Kidney (tissue), 22 donors: ENCODE measurements at places on chromosomes 16 and 17. TPM values are rescaled to one million over a fixed set of nuclear protein-coding genes. Genes with fewer than 3 reads are reported as not detected.
A peak's percentile ranks its signal among the peaks of the same experiment; 100 is the strongest.

The ASB16 gene
- total RNA-seq = 0.25 TPM

- DNase-seq = no peak
Observed at GRCh38 chr17:82350182-82351030, 8.6 kb upstream of the TEX19 start.

The TCAP gene
- 1.5 TPM for total RNA-seq

DNA sequence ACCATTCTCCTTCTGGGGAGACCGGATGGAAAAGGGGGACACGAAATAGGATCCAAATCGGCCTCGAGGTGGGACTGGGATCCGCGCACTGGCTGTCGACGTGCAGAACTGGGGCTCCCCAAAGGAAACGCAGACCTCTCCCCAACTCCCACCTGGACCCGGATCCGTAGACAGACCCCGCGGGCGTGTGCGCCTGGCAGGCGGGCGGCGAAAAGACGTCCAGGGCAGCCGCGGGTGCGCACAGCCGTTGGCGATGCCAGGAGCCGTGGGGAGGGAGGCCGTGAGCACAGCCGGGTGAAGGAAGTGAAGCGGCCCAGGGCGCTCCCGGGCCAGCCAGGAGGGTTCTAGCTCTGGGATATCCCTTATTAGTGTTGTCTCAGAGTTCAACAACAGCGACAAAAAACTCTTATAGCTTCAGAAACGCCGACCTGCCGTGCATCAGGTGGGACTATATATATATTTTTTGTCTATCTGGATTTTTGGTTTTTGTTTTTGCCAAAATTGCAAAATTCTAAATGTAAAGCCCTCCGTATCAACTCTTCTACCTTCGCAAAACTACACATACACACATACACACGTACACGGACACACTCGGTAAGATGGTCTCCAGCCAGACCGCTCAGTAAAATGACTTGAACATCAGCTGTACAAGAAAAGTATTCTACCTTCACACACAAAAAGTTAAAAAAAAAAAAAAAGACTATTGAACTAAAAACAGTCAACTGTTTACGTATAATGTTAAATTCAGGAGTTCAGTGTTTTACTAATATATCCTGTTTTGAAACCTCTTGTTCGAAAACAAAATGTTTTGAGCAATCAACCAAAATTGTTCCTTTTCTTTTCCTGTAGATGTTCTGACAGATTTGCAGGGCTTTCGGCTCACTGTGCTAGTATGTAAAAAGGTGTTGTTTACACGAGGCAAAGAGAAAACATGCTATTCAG, 5.2 kb upstream of the AATF start:
- peak; percentile 29 for DNase-seq

- no peak for DNase-seq
Observed at GRCh38 chr16:23374721-23375510, 72.8 kb downstream of the SCNN1B start.

DNA sequence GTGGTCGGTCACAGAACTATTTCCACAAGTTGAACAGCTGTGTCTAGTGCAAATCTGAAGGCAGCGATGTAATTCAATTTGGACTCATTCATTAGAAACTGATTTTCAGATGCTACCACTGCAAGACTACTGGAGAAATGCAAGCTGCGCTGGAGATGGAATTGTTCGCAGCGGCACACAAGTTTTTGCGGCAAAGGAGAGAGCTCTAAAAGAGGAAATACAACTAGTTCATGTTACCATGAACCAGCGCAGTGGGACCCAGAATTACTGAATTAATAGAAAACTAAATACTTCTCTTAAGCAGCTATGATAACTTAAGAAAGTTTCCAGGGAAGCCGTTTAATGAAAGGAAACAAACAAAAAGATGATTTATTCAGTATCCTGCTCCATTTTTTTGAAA, 1.9 kb downstream of the CREBBP start:
- DNase-seq = no peak

- no peak for DNase-seq
Observed at GRCh38 chr16:677316-678190, 2.1 kb downstream of the RHBDL1 start.

DNA sequence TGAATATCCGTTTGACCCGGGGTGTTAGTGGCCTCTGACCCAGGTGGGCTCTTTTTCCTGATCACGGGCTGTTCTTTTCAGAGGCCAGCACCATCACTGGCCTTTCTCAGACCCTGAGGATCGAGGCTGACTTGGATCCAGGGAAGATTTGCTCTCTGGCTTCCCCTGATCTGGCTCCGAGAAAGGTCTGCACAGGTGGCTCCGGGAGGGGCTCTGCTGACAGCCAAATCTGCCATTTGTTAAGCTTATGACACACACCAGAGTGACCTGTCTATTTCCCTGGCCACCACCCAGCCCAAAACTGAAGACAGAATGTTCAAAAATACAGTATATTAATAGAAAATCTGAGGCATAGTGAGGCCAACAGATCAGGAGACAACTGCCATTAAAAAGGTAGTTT, 221.8 kb upstream of the TNRC6C start:
- DNase-seq = no peak

GRCh38 chr16:48613061-48613957, 3.3 kb upstream of the N4BP1 start:
- DNase-seq = peak; percentile 51

The GNG13 gene
- total RNA-seq = not detected

The PNMT gene
- total RNA-seq = 8.2 TPM

The CD7 gene
- 9.2 TPM for total RNA-seq

GRCh38 chr17:78359321-78359996, 418 bp downstream of the SOCS3 start:
- DNase-seq = peak; percentile 59

The GCGR gene
- total RNA-seq = 9.3 TPM

GRCh38 chr17:19750835-19751234, 2.7 kb upstream of the ALDH3A1 start:
- DNase-seq = no peak

The CEP295NL gene
- 3.6 TPM for total RNA-seq

The CBFA2T3 gene
- total RNA-seq = 8.0 TPM

- no peak for DNase-seq
Observed at GRCh38 chr17:64339516-64340490, 50.9 kb downstream of the PECAM1 start.

DNA sequence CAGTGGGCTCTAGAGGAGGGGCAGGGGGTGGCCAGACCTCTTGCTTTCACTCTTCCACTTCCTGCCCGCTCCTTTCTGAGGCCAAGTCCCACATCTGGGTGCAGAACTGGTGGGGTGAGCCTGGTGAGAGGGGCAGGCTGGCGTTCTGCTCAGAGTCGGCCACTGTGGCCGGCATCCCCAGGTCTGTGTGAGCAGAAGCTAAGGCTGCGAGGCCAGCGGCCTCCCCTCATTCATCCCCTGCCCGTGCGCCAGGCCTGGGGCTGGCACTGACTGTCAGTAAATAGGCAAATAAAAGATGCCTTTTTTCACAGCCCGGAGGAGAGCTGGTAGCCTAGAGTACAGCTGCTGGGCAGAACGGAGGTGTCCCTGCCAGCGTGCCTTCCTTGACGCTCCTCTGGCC, 1.2 kb downstream of the DEF8 start:
- no peak for DNase-seq

The ZNF778 gene
- 12.7 TPM for total RNA-seq

DNA sequence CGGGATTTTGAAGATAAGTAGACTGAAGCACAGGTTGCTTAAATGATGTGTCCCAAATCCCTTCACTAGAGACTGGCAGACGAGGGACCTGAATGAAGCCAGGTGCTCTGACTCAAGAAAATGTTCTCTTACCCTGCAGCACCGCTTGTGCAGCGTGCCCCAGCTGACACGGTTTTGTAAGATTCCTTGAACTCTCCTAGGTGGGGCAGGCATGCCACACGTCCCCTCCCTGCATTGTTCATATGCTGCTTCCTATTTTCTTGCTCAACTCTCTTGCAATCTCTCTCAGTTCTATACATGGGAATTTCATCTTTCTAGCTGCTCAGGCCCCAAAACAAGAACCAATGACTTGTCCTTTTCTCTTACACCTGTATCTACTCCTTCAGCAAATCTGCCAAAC, 22.1 kb upstream of the HNF1B start:
- DNase-seq = no peak

DNA sequence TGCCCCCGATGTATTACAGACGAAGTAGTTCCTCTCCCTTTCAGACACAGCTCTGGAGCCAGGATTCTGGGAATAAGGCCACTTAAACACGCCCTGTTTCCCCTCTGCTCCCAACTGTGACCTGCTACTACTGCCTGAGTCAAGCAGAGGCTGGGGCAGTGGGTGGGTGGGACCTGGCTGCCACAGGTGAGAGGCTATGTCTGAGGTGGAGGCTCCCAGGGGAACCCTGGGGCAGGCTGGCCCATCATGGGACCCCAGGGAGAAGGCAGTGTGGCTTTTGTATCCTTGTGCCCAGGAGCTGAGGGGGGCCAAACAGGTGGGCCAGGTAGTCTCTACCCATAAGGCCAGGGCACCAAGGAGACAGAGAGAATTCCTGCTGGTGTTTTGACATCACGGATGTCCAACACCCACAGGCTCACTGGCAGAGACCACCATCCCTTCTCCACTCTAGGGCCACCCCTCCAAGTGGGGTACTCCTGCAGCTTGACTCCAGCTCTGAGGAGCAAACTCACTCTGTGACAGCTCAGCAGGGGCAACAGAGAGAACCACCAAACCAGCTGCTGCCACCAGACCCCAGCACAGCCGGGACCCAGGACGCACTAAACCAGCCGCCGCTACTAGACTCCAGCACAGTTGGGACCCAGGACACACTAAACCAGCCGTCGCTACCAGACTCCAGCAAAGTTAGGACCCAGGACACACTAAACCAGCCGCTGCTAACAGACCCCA, 105.3 kb upstream of the SMURF2 start:
- no peak for DNase-seq

GRCh38 chr17:79476074-79476652, 134.7 kb downstream of the RBFOX3 start:
- no peak for DNase-seq

The PIGS gene
- total RNA-seq = 75.0 TPM

GRCh38 chr17:69540356-69540755, 125.9 kb downstream of the MAP2K6 start:
- DNase-seq = no peak

DNA sequence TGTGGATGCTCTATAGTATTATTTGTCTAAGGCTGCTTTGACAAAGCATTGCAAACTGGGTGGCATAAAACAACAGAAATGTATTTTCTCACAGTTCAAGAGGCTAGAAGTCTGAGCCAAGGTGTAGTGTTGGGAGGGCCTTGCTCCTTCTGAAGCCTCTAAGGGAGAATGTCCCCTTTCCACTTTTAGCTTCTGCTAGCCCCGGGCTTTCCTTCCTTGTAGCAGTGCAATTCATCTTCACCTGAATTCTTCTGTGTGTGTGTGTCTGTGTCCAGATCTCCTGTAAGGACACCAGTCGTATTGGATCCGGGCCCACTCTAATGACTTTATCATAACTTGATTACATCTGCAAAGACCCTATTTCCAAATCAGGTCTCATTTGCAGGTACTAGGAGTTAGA, 18.1 kb downstream of the KCNJ16 start:
- no peak for DNase-seq

DNA sequence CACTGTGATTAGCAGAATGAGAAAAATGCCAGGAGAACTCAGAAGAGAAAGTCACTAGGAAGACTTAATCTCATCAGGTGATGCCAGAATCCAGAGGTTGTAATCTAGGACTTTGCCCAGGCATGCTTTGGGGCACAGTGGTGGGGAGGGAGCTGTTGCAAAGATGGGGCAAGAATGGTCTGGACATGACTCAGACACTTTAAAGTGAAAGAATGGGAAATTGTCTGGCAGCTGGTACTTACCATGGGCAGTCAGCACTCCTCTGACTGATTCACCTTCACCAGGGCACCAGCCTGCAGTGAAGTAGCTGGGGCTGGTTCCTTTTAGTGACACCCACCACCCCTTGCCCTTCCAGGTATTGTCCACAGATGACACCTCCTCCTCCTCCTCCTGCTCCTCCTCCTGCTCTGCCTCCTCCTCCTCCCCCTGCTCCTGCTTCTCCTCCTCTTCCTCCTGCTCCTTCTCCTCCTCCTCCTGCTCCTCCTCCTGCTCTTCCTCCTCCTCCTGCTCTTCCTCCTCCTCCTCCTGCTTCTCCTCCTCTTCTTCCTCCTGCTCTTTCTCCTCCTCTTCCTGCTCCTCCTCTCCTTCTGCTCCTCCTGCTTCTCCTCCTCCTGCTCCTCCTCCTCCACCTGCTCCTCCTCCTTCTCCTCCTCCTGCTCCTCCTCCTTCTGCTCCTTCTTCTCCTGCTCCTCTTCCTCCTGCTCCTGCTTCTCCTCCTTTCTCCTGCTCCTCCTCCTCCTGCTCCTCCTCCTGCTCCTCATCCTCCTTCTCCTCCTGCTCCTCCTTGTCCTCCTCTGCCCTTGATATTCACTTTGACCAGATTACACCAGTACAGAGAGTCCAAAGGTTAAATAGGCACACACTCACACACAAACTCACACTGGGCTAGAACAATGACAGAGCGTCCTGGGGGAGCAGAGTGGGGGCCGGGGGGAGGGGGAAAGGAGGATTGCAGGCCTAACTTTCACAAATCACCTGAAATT, at the start of gene CHD9NB:
Gene CHD9NB (minus strand): TSS at position 379 of the 983 bp plus-strand sequence. CDS start 8,739 bp downstream, outside the sequence.
- DNase-seq = no peak

DNA sequence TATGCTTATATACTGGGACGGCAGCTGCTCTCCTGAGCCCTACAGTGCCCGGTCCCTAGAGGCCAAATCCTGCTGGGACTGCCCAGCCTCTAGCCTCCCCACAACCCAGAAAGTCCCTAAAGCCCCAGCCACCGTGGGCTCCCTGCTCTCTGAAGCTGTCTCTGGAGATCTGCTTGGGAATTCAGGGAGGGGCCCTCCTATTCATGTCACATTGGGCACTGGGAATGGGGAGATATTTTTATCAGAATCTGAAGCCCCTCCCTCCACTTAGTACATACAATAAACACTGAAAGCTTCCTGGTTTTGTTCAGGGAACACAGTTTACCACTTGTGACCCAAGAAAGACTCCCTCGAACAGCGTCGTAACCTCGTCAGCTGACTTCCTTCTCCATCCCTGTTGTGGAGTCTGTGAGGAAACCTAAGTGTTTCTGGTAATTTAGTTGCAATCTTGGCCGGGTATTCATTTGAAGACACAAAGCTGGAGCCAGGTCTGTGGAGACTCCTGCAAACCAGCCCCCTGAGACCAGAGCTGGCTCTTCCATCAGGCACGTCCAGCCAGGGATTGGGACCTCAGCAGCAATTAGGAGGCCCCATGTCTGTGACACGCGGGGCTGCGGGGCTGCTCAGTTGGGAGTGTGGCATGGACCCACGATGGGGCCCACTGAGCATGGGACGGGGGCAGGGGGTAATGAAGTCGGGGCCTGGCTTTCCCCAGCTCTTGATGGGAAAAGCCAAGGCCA, 38.5 kb downstream of the PGS1 start:
- DNase-seq = peak; percentile 79

GRCh38 chr16:87324411-87325275, 7.5 kb upstream of the C16orf95 start:
- peak; percentile 61 for DNase-seq
